ENCODE measurements at places on chromosomes 2 and 18. TPM values are rescaled to one million over a fixed set of nuclear protein-coding genes. Genes with fewer than 3 reads are reported as not detected.

RNF144A gene
- 0.41 TPM for polyA plus RNA-seq

GNLY gene
- 11.7 TPM for polyA plus RNA-seq

VWC2L gene
- not detected for polyA plus RNA-seq

CHST9 gene
- polyA plus RNA-seq: not detected

UGT1A9 gene
- not detected for polyA plus RNA-seq

UGT1A3 gene
- not detected for polyA plus RNA-seq

GMCL1 gene
- 21.9 TPM for polyA plus RNA-seq

RIT2 gene
- polyA plus RNA-seq: not detected

- peak within 1 kb of the TSS; percentile 78 for H3K27ac ChIP-seq
- peak within 1 kb of the TSS; percentile 94 for H3K4me3 ChIP-seq
- H3K4me1 ChIP-seq: peaks cover 19% of the 10 kb centered on the region
- peaks cover 7% of the 10 kb centered on the region for H3K36me3 ChIP-seq
- peak; percentile 17 for DNase-seq
These were observed at the start of gene B4GALT6 for GRCh38 chr18:31684279-31685096. B4GALT6 (minus strand) TSS chr18:31684581; CDS start chr18:31684426, 155 bp downstream.

DNA sequence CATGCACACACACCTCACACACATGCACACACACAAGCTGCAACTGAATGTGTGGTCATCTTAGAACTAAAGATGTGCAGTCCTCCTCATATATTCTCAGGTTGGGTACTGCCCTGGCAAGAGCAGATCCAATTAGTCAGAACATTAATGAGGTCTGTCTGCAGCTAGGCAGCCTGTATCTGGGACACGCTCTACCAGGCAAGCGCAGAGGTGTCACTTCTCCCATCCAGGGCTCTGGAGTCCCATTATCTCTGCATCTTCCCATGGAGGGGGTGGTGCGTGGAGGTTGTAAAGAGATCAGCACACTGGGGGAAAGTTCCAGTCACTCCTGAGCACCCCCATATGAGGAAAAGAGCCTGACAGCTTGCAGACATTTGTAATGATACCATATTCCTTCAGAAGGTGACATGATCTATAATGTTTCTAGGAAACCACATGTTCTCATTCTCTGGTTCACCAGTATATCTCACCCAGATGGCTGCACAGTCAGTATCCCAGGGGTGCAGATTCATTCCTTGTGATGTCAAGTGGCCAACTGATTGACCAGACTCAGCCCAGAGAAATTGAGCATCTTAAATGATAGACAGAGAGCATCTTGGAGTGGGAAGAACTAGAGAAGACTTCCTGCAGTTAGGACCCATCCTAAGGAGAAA lies 95.4 kb downstream of the RTN4 start:
- no peak overlapping the region for H3K27ac ChIP-seq
- no peak overlapping the region for H3K4me3 ChIP-seq

GRCh38 chr18:8787371-8787670 lies 82.0 kb downstream of the MTCL1 start:
- peaks cover 6% of the 10 kb centered on the region for H3K27me3 ChIP-seq
- no peaks in the 10 kb centered on the region for H3K36me3 ChIP-seq
- no peak overlapping the region for H3K27ac ChIP-seq
- peaks cover 10% of the 10 kb centered on the region for H3K4me1 ChIP-seq

- no peak for DNase-seq
- H3K4me1 ChIP-seq: peaks cover 5% of the 10 kb centered on the region
- no peaks in the 10 kb centered on the region for H3K27me3 ChIP-seq
- H3K27ac ChIP-seq: no peak overlapping the region
- no peak overlapping the region for H3K4me3 ChIP-seq
- H3K36me3 ChIP-seq: peaks cover 11% of the 10 kb centered on the region
These were observed 238.5 kb downstream of the HDAC4 start for GRCh38 chr2:239162141-239162821.

- H3K36me3 ChIP-seq: no peaks in the 10 kb centered on the region
- H3K4me3 ChIP-seq: no peak overlapping the region
- DNase-seq: peak; percentile 69
- peaks cover 4% of the 10 kb centered on the region for H3K4me1 ChIP-seq
- peak overlapping the region; percentile 35 for H3K27ac ChIP-seq
These were observed 38.6 kb upstream of the POLE4 start for GRCh38 chr2:74919827-74920226.

DNA sequence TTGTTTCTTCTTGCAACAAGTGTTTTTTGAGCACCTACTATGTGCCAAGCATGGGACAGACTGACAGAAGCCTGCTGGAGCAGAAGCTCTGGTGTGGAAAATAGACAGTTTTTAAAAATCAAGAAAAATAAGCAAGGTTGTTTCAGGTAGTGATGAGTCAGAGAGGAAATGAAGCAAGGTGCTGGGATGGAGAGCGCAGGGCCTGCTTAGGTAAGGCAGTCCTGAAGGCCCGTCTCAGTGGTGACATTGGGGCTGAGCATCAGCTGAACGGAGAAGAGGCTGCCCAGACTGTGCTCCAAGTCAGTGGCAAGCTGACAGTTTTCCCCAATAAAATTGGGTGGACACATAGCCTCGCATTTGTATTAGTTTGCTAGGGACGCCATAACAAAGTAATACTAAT lies 263.6 kb downstream of the SS18 start:
- H3K4me1 ChIP-seq: no peaks in the 10 kb centered on the region
- H3K36me3 ChIP-seq: no peaks in the 10 kb centered on the region
- peaks cover 6% of the 10 kb centered on the region for H3K27me3 ChIP-seq

DNA sequence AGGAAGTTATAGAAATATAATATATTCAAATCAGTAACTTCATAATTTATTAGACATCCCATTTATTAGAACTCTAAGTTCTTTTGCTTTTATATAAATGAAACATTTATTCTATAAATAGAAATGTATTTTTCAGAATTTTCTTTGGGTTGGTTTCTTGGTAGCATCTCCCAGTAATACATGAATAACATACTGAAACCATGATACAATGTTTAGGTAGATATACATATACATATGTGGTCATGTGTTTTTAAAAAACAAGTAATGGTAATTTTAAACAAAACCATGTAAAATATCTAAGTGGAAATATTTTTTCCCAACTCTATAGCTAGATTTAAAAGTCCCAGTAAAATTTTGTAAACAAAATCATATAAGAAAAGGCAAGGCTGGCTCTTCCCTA lies 36.9 kb downstream of the WIPF1 start:
- no peak overlapping the region for H3K27ac ChIP-seq
- peaks cover 7% of the 10 kb centered on the region for H3K36me3 ChIP-seq
- no peak overlapping the region for H3K4me3 ChIP-seq
- no peak for DNase-seq

DNA sequence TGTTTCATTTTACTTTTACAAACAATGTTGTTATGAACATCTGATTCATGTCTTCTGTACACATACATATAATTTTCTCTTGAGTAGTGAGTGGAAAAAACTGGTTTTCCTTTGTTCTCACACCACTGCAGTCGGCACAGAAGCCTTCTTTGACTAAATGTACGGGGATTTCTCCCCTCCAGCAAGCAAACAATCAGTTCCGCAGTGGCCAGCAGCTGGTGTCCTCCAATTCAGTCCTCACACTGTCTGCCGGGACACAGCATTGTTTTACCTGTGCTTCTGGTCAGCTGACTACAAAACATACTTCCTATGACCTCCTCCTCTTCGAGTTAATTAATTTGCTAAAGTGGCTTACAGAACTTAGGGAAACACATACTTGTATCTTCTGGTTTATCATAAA lies 202.8 kb downstream of the WDR7 start:
- H3K27ac ChIP-seq: no peak overlapping the region
- no peaks in the 10 kb centered on the region for H3K27me3 ChIP-seq
- peaks cover 11% of the 10 kb centered on the region for H3K36me3 ChIP-seq
- DNase-seq: no peak
- no peak overlapping the region for H3K4me3 ChIP-seq
- H3K4me1 ChIP-seq: peaks cover 16% of the 10 kb centered on the region

- H3K27ac ChIP-seq: no peak overlapping the region
- DNase-seq: no peak
- H3K4me1 ChIP-seq: peaks cover 11% of the 10 kb centered on the region
- no peaks in the 10 kb centered on the region for H3K36me3 ChIP-seq
These were observed 12.5 kb upstream of the TMEM185B start for GRCh38 chr2:120235681-120236080.

- no peak for DNase-seq
- H3K27ac ChIP-seq: no peak overlapping the region
- H3K36me3 ChIP-seq: no peaks in the 10 kb centered on the region
- no peak overlapping the region for H3K4me3 ChIP-seq
These were observed 1355.1 kb upstream of the SLC39A10 start for GRCh38 chr2:194301946-194302345.

DNA sequence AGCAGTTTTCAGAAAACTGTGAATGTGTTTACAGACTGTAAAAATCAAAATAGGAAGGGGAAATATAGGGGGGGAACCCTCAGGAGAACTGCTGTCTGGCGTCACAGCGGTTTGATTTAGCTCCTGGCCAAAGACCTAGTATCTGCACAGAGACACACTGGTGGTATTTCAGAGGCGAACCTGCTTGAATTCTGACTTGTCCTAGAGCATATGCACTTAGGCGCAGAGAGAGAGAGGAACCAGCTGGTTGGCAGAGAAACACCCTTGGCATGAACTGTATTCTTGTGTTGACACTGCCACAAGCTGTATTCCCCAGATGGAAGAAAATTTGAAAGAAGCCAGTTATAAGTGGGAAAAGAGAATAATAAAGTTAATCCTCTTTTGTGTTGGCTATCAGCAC lies 506.5 kb upstream of the NRP2 start:
- no peaks in the 10 kb centered on the region for H3K36me3 ChIP-seq
- H3K4me1 ChIP-seq: no peaks in the 10 kb centered on the region
- DNase-seq: no peak
- no peaks in the 10 kb centered on the region for H3K27me3 ChIP-seq
- no peak overlapping the region for H3K4me3 ChIP-seq

GRCh38 chr2:65716698-65717097 lies 284.3 kb upstream of the SPRED2 start:
- H3K27ac ChIP-seq: no peak overlapping the region
- no peaks in the 10 kb centered on the region for H3K4me1 ChIP-seq
- no peaks in the 10 kb centered on the region for H3K36me3 ChIP-seq

- H3K4me3 ChIP-seq: no peak overlapping the region
- no peaks in the 10 kb centered on the region for H3K27me3 ChIP-seq
- no peak for DNase-seq
- H3K36me3 ChIP-seq: peaks cover 57% of the 10 kb centered on the region
- no peak overlapping the region for H3K27ac ChIP-seq
- peaks cover 9% of the 10 kb centered on the region for H3K4me1 ChIP-seq
These were observed 117.9 kb downstream of the FEZ2 start for GRCh38 chr2:36480028-36480427.

- H3K27ac ChIP-seq: peak overlapping the region; percentile 91
- no peaks in the 10 kb centered on the region for H3K27me3 ChIP-seq
- DNase-seq: no peak
- peaks cover 55% of the 10 kb centered on the region for H3K4me1 ChIP-seq
- H3K36me3 ChIP-seq: no peaks in the 10 kb centered on the region
- H3K4me3 ChIP-seq: peak overlapping the region; percentile 66
These were observed 33.6 kb downstream of the DGKD start for GRCh38 chr2:233387667-233388528.

- no peak overlapping the region for H3K27ac ChIP-seq
- H3K27me3 ChIP-seq: no peaks in the 10 kb centered on the region
- peaks cover 8% of the 10 kb centered on the region for H3K36me3 ChIP-seq
- no peaks in the 10 kb centered on the region for H3K4me1 ChIP-seq
- no peak for DNase-seq
These were observed 78.4 kb upstream of the UBXN4 start for GRCh38 chr2:135663148-135663700.

GRCh38 chr2:109110170-109110569 lies 18.8 kb upstream of the SH3RF3 start:
- DNase-seq: no peak
- no peaks in the 10 kb centered on the region for H3K36me3 ChIP-seq
- no peak overlapping the region for H3K27ac ChIP-seq

DNA sequence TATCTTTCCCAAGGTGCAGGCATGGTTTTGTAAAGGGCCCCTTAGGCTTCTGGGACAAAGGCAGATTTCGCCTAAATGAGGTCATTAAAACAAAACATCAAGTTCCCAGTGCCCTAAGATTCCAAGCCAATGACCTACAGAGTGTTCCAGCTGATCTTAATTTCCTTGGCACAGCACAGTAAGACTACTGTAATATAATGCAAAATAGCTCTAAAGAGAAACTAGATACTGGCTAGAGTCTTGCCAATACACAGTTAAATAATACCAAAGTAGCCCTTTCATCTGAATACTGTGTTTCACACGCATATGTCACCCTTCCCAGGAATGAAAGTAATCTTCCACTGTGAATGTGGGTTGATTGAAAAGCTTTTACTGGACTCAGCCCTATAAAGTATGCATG lies 14.7 kb downstream of the GRB14 start:
- peaks cover 10% of the 10 kb centered on the region for H3K27me3 ChIP-seq
- no peak overlapping the region for H3K4me3 ChIP-seq
- H3K4me1 ChIP-seq: no peaks in the 10 kb centered on the region
- DNase-seq: no peak

DNA sequence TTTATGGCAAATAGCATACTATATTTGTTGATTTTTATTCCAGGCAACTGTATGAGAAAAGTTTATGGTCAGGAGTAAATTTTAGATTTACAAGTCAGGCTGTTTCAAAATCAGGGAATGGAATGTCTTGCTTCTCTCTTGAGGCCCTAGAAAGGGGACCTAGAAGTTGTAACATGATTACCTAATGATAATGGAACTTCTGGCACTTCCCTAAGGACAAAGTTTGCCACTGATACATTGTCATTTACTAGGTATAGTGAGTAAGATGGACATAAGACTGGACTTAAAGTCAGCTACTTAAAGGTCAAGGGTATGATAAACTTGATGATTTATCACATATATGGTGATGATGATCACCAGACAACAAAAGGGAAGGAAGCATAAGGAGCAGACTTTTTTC lies 103.3 kb upstream of the VRK2 start:
- H3K27ac ChIP-seq: no peak overlapping the region
- no peak for DNase-seq
- H3K4me3 ChIP-seq: no peak overlapping the region
- H3K4me1 ChIP-seq: no peaks in the 10 kb centered on the region
- no peaks in the 10 kb centered on the region for H3K36me3 ChIP-seq

GRCh38 chr2:134207589-134208209 lies 46.2 kb upstream of the MGAT5 start:
- no peaks in the 10 kb centered on the region for H3K36me3 ChIP-seq
- H3K4me1 ChIP-seq: peaks cover 18% of the 10 kb centered on the region
- DNase-seq: peak; percentile 38

DNA sequence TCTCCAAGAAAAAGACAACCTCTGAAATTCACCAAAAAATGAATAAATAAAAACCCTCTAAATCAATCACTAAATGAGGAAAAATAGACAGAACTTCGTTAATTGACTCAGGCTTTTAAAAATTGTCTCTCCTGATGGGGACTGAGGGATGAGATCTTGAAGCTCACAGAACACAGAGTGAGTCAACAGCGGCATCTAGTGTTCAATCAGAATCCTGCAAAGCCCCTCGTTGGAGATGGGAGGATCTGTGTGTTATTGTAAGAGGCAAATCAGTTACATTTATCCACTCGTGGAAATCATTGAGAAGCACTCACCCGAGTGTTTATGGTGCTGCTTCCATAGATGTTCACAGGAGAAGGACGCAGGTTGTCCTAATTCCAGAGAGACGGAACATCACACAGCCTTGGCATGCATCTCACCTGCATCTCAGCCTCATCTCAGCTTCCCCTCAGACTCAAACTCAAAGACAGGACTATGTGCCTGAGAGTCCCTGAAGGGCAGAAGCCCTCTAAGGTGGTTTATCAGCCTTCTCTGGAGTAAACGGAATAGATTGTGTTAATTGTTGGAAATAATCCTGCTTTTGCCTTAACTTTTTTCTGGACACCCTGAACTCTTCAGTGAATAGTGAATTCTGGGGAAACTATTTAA lies 82.0 kb downstream of the MREG start:
- H3K4me3 ChIP-seq: no peak overlapping the region
- H3K4me1 ChIP-seq: no peaks in the 10 kb centered on the region
- no peak overlapping the region for H3K27ac ChIP-seq

Measured in naive B cell (primary cell).